ENCODE measurements at places on chromosomes 7 and 10.

DNA sequence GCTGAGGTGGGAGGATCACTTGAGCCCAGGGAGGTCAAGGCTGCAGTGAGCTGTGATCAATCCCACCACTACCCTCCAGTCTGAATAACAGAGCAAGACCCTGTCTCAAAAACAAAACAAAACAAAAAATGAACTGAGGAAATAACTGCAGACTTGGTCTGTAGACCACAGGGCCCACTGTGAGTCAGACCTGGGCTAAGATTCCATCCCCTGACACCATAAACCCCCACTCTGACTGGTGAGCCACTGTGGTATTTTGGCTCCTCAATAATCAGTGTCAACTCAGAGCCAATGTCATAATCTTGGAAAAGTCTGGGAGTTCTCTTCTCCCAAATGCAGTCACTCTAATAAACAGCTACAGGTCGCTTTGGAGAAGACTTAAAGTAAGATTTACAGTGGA, 24.0 kb upstream of the ERCC6 start:
- no peak for DNase-seq

DNA sequence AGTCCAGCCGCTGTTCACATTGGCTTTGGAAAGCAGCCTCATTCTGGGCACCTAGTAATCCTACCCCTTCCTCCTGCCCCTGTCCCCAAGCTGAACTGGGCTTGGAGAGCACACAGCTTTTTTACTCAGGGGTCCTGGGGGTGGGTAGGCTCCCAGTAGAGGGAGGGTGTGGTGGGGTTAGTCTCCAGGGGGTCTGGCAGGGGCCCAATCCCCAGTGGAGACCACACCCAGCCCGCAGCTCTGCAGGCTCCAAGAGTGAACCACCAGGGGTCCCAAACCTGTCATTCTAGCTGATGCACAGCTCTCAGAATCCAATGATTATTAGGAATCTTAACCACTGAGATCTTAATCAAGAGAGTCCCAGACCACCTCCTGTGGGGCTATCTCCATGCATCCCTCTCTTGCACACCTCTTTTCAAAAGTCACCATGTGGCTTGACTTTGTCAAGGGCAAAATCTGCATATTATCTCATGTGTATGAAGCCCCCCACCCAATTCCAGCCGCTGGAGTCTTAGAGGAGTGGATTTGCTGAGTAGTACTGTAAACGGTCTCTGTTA, 2.7 kb downstream of the HOXA11 start:
- no peak for DNase-seq

GRCh38 chr7:85000735-85001350, 186.0 kb downstream of the SEMA3D start:
- DNase-seq = no peak

GRCh38 chr10:118216020-118216419, 126.1 kb downstream of the FAM204A start:
- no peak for DNase-seq

DNA sequence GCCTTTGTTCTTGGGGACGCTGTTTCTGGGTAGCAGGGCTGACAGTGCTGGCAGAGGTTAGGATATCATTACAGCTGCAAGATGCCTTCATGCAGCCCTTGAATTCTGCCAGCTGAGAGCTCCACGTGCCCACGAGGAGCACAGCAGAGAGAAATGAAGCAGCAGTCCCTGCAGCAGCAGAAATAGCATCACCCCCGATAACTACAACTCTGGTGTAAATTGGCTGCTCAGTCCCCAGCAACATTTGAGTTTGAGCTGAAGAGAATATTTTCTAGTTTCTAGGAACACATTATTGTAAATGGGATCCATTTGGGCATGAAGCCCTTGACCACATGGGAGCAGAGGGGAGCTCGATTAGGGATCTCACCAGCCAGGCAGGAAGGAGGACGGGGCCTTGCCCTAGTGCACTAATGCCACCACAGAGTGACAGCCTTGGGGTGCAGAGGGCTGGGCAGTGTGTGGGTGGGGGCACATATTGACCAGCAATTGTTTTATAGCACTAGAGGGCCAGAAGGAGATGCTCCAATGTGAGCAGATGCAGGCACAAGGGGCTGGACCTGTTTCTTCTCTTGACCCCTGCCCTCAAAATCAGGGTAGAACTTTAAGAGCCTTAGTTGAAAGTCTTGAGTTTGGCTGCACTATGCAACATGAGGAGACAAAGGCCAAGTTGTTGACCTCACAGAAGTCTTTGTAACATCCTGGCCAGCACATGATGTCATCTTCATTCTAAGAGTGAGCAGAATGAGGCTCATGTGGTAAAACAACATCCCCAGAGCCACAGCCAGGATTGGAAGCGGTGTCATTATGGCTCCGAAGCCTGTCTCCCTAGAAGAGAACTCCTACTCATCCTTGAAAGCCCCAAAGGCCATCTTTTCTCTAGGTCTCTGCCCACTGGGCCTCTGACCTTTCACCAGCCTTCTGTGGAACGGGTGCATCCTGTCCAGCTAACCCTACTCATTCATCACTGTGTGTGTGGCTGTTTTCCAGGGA, 52.6 kb downstream of the ADCY1 start:
- no peak for DNase-seq

DNA sequence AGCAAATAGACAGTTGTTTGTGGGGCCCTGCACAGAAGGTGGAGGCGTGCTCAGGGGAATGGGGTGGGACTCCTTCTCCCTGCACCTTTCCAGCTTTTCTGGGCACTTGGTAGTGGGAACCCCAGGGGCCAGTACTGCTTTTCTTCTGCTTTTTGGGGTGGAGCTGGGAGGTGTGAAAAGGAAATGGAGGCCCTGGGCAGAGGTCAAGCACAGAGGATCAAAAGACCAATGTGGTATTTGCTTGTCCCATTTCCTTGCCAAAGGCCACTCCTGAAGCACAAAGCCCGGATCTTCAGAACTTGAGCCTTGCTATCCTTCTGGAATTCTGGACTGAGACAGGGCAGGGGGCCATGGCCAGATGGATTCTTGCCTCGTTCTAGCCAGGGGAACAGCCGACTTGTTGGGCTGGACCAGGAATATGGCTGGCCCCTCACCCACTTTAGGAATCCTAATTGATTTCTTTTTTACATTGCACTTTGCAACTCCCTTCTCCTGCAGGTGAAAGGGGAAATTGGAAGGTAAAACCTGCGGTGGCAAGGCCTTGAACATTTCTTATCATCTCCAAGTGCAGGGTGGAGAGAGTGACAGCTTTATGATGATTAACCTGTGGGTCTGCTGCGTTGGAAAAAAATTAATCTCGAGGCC, 26.5 kb downstream of the ADRA2A start:
- DNase-seq = no peak

- DNase-seq = no peak
Measured at GRCh38 chr10:19848226-19848985, 32.2 kb downstream of the PLXDC2 start.

DNA sequence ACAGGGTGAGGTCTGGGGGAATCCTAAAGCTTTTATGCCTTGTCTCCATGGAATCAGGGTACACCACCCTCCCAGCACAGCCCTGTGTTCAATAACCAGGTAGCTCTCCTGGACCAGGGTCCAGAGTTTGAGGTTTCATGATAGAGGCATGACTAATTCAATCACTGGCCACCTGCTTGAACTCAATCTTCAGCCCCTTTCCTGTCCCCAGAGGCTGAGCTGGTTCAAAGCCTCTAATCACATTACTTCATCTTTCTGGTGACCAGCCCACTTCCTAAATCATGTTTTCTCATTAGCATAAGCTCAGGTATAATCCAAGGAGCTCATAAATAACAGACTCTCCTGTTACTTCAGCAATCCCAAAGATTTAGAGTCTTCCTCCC, 20.5 kb downstream of the CRPPA start:
- no peak for DNase-seq

GRCh38 chr7:138958391-138958956, 22.7 kb downstream of the KIAA1549 start:
- no peak for DNase-seq

Data from natural killer cell (primary cell).